Left ventricle myocardium inferior (tissue), 1 donor: ENCODE measurements at places on chromosomes 3 and 15. TPM values are rescaled to one million over a fixed set of nuclear protein-coding genes. Genes with fewer than 3 reads are reported as not detected.

Gene FRMD5
- total RNA-seq, result 62.4 TPM

- no peak for DNase-seq
Measured at GRCh38 chr3:194929578-194929960, 243.9 kb downstream of the FAM43A start.

DNA sequence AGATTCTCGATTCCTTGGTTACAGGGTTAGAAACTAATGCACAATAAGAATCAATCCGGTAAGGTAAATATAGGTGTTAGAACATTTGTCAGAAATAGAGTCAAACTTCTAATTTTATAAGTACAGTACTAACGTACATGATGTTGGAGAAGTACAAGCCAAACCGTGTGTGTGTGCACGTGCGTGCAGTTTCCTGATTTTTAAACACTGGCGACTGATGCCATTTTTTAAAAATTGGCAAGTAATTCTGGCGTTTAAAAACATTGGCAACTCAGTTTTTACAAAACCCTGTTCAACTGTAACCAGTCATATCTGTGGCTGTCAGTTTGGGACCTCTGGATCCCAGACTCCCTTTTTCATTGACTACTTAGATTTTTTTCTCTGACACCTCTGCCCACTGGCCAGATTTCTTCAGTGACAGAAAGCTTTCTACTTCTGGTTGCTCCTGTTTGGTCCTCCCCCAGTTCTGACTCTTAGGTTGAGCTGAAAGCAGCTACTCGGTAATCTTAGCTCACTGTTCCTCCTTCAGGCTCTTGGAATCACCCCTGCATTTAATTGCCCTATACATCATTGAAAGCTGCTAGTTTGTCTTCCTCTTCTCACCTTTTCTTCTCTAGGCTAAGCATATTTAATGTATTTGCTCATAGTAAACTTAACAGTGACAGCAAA is 843 bp downstream of the ATG7 start:
- no peak for DNase-seq

Gene STAC
- total RNA-seq, result 0.30 TPM

DNA sequence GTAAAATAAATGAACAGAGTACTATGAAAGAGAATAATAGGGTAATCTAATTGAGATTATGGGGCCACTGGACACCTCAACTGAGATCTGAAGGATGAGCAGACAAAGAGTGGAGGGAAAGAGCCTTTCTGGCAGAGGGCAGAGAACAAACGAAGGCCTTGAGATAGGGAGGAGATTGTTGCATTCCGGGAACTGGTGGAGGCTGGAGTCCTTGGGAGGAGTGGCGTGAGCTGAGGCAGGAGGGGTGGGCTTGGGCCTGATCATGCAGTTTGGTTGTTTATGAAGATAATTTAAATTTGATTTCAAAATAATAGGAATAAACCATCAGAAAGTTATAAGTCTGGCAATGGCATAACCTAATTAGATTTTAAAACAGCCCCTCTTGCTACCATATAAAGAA is 59.5 kb upstream of the GALNT15 start:
- DNase-seq, result no peak

GRCh38 chr3:129504471-129505100 is 23.9 kb upstream of the RHO start:
- no peak for DNase-seq

- DNase-seq, result no peak
Measured at GRCh38 chr3:158875700-158876099, 73.8 kb downstream of the MFSD1 start.

GRCh38 chr3:14891135-14892132 is 55.9 kb upstream of the NR2C2 start:
- DNase-seq, result no peak

- no peak for DNase-seq
Measured at GRCh38 chr3:82685761-82686160, 924.3 kb upstream of the GBE1 start.

DNA sequence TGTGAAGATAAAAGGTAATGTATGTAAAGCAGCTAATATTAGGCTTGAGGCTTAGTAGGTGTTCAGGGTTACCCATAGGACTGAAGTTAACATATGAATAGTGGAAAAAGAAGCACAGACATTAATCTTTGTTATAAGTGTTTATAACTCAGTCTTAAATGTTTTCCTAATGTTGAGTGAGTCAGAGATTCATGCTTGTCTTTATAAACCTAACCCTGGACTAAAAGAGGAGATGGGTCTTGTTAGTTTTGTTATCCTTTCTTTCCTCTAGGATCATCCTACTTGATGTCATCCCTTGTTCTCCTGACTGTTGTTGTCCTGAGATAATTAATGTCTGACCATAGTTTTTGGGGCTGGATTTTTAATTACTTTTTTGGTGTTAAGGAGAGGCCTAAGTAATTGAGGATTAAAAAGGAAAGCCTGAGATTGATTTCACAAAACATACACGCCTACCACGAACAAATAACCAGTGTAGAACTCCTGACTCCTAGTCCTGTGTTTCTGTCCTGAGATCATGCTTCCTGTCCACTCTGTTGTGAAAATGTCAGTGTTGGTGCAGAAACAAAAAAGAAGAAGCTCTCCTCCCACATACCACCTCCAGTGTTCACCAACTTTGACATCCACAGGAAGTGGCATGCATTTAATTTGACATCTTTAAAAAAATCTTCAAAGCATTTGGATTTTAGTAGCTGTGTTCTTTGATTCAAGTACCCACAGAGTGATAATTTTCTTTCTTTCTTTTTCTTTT is 8.4 kb downstream of the MITF start:
- DNase-seq, result no peak

DNA sequence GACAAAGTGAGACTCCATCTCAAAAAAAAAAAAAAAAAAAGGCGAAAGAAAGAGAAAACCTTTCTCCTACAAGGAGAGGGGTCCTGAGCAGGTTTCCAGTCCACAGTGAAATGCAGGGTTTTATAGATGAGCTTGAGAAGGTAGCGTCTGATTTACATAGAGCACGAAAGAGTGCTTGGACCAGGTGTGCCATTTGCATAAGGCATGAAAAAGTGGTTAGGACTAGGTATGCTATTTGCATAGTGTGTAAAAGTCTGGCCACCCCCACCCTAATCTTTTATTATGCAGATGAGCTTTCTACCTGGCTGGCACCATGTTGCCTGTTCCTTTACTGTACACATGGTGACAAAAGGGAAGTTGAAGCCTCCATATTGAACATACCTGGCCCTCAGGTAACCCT is 13.6 kb upstream of the RNU6-1 start:
- DNase-seq, result no peak

Gene PLIN1
- 1.6 TPM for total RNA-seq

GRCh38 chr15:35725353-35725752 is 179.4 kb upstream of the DPH6 start:
- DNase-seq, result no peak

GRCh38 chr15:80944818-80945217 is 44.8 kb downstream of the MESD start:
- DNase-seq, result no peak

- no peak for DNase-seq
Measured at GRCh38 chr15:87228460-87228859, 1028.1 kb downstream of the NTRK3 start.

DNA sequence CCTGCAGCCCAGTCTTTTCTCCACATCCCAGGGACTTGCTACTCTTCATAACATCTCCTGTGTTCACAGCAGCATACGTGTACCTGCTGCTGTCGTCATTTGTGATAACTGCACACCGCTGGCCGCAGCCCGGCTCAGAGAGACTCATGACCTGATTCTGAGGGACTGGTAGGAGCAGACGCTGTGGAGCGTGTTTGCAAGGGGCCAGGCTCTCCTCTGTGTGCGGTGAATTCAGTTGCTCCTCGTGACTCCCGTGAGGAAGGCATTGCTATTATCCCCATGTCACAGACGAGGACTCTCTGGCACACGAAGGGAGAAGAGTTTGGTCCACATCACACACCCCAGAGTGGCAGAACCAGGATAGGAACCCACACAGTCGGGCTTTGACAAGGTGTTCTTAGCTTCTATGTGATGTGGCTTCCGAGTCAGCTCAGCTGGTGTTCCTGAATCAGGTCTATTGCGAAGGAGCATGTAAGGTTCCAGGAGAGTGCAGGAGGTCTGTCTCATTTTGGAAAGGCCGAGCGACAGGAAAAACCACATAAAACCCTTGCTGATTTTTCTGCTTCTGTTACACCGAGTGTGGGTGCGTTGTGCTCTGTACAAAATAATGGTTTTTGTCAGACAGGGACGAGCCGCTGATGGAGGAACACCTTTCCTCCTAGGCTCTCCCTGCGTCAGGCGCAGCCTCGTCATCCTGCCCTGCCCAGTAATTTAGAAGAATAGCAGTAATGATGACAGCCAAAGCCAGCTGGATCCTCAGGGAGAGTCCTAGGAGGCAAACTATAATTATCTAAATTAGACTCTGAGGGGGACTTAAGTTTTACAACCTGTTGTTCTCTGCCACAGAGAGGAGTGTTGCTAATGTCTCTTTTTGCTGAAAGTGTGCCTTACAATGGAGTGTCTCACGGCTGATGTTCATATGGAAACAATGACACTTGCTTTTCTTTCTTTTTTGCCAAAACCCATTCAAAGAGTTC is 157.5 kb upstream of the RGMA start:
- no peak for DNase-seq

DNA sequence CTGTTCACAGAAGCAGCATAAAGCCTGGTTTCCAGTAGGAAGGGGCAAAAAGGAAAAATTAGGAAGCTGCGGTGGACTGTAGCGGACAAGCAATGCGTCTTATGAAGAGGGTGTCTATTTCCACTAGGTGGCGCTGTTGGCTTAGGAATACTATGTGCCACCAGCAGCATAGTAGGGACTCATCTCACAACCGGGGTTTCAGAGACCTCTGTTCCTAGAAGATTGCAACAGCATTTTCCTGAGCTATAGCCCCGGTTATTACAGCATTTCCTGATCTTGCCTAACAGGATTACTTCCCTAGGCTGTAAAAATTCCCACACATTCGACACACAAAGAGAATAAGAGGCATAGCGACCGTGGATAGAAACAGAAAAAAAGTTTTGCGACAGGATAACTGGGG is 683.0 kb downstream of the TBL1XR1 start:
- DNase-seq, result no peak

Gene SPINK8
- not detected for total RNA-seq

DNA sequence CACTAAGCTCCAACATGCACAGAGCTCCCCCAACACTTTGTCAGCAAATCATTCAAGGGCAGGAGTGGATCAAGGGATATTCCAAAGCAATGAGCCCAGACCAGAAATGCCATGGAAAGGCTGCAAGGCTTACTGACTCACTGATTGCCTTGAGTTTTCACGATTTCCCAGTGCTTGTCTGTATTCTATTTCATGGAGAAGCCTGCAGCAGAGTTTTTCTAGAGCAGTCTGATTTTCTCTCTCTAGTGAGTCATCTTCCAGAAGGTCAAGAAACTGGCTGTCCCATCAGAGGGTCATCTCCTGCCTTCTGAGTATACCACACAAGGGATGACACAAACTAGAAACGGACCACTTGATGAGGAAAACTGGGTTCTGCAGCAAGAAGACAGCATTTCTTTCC is 16.5 kb downstream of the LMCD1 start:
- DNase-seq, result no peak

Gene CCR3
- total RNA-seq, result not detected

Gene BCL2A1
- total RNA-seq, result 0.30 TPM

DNA sequence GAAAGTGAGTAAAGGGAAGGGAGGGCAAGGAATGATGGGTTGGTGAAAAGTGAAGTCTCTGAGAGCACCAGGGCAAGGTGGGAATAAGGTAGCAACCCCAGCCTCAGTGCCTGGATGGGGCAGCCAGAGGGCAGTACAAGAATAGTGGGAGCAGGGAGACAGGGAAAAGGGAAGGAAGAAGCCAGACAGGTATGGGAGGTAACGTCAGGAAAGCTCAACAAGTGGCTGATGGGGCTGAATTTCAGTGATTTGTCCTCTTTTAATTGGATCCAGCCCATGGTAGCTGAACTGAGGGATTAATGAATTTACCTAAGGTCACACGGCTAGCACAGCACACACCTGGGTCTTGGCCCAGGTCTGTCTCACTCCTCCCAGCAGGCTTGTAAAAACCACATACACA is 12.6 kb downstream of the RORA start:
- DNase-seq, result no peak

DNA sequence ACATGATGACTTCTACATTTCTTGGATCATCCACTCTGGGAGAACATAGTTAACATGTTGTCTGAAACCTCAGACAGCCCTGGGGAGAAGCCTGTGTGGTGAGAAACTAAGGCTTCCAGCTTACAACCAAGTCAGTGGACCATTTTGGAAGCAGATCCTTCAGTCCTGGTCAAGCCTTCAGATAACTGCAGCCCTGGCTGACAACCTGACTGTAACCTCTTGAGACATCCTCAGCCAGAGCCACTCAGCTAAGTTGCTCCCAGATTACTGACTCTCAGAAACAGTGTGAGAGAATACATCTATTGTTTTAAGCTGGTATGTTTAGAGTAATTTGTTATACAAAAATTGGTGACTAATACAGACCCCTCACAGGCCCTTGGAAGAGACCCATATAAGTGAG is 50.9 kb upstream of the KPNA4 start:
- DNase-seq, result no peak

- no peak for DNase-seq
Measured at GRCh38 chr3:136750897-136751315, 1.3 kb downstream of the STAG1 start.

DNA sequence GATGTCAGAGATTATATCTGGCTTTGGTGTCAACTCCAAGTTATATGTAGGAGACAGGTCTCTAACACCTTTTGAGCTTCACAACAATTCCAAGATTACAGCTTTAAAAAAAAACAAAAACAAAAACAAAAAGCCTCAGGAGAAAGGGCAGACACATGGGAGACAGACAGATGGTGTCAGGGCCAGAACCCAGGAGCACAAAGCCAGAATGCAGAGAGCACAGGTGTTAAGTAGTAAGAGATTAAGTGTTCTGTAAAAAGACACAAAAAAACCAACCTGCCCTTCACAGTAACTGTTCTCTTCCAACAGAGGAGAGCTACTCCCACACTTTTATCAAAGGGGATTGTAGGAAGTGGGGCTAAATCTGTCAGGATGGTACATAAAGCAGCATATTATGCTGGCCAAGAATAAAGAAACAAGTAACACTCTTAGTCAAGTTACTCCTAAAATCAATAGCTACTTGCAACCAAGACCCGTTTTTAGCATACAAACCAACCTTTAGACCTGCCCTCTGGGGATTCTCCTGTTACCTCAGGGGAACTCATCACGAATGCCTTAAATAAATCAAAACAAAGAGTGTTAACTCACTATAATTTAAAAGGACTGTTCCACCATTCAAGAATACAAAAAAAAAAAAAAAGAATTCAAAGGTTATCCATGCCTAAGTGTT is 5.9 kb downstream of the CPEB1 start:
- DNase-seq, result no peak

Gene P2RY12
- total RNA-seq, result 0.74 TPM

Gene MTMR10
- 28.8 TPM for total RNA-seq

DNA sequence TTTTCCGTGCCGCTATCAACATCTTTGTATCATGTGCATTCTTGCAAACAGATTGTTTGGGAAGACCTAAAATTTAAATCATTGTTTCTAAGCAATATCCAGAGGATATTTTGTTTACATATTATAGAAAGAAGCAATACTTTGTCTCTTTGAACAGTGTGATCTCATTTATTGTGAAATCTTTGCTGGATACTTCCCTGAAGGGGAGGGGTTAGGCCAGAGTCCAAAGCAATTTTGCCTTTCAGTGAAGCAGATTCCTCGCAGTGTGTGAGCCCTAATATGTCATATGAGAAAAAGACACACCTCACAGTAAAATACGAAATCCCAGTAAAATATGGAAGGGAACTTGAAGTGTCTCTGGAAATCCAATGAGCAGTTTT is 158.7 kb upstream of the SLCO3A1 start:
- no peak for DNase-seq
